ENCODE measurements at places on chromosomes 12 and 14.

- no peak for DNase-seq
Observed at GRCh38 chr14:51053157-51053556, 41.7 kb downstream of the TRIM9 start.

DNA sequence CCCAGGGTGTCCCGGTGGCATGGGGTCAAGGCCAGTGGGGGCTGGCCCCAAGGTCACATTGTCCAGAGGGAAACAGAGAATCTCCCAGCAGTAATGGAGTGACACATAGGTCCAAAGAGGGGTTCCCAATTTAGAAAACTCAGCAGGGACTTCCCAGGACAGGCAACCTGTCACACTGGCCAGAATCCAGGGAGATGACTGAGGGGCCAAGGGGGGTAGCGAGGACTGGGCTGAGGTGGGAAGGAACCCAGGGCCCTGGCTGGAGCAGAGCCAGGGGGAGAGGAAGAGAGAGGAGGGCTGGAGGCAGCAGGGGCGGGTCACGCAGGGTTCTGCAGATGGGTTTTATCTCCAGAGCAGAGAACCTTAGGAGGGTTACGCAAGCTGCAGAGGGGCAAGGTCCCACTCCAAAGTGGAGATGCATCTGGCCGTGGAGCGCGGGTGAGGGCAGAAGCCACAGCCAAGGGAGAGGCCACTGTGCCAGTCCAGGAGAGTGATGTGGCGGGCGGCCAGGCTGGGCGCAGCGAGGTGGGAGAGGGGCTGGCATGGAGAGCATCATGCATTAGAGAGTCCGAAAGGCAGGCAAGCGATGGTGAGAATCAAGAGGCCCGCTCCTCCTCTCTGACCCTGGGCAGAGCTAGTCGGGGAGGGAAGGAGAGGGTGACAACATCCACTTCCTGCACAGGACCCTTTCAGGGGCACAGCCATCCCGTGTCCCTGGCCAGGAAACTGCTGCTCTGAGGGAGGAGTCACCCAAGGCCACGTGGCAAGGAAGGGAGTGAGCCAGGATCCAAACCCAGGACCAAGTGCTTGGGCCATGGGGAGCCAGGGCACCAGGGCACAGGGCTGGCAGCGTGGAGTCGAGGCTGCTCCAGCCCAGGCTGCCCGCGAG, 29.0 kb downstream of the NCOR2 start:
- DNase-seq = no peak

DNA sequence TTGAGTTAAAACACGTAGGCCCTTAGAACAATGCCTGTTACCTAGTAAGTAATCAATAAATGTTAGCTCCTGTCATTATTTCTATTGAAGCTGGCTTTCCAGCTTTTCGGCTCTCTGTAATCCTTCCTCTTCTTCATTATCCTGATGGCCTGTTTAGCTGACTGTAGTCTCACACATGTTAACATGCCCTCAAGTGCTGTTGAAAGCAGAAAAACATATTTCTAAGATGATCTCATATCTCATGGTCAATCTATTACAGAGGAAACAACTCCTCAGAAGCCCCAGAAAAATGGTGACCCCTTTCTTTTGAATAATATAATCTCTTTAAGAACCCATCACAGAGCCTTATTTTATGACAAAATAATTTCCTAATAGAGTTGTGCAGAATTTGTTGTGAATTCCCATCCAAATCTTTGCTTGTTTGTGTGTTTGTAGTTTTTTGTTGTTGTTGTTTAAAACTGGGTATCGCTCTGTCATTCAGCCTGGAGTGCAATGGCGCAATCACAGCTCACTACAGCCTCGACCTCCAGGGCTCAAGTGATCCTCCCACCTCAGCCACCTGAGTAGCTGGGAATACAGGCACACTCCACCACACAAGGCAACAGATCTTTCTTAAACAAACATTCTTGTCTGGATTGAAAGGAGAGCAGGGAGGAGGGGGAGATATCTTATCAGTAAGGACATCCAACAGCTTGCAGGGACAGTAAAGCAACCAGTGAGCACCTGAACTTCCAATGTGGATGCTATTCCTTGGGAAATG, 242.5 kb upstream of the CAND1 start:
- no peak for DNase-seq

DNA sequence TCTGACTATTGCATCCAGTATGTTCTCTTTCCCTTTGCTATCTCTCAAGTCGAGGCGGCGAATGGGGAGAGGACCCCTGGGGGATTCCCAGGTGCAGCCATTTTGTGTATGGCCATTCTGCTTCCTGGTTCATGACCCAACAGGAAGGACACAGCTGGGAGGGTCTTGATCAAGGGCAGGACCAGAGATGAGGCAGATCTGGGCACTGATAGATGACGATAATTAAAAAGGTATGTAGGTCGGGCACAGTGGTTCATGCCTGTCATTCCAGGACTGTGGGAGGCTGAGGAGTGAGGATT, 73.9 kb downstream of the EID3 start:
- DNase-seq = no peak

Measured in activated naive CD4-positive, alpha-beta T cell treated with anti-CD3 and anti-CD28 coated beads, Interleukin-2, amount 50 U/mL, for 72 hours (primary cell).